WTC11 (cell line): ENCODE measurements at places on chromosomes 1 and 21. TPM values are rescaled to one million over a fixed set of nuclear protein-coding genes. Genes with fewer than 3 reads are reported as not detected.

DNA sequence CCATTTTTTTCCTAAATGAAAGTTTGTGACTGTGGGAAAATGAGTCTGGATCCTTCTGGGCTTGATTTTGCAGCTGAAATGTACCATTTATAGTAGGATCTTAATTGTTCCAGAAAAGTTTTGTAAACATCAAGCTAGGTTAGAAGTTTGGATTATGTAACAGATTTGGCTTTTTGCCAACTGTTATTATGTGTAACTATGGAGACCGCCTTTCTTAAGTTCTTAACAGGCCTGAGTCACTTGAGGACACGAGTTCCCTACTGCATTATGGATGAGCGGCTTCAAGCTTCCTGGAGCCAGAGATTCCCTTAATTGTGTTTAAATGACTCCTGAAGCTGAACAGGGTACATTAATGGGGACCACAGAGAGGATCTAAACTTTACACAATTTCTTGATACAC lies 22.2 kb downstream of the SLC25A33 start:
- no peak for DNase-seq

DNA sequence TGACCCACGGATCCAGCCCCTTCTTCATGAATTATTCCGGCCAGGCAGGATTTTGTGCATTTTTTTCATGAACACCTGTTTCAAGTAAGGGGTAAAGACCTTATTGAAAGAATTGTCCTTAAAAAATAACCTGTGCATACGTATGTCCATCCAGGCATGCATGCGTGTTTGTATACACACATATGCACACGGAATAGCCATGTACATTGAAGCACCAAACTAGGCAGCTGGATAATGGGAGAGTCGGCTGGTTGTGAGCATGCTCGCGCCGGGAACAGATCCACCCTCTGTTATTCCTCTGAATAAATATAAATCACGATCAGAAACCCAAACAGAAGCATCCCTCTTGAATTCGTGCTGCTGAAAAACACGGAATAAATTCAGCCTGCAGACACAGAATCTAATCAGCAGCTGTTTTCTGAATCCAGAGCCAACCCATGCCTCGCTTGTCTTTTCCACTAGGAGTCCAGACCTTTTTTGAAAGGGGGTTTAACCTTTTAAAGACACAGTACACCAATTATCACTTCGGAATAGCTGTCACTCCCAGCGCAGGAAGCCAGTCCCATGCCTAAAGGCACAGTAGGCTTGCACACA lies at the start of gene HIVEP3:
HIVEP3 (minus strand) TSS at position 473 of the 594 bp plus-strand sequence.
- no peak for DNase-seq

- DNase-seq, result no peak
Observed at GRCh38 chr1:7694600-7695496, 76.2 kb upstream of the VAMP3 start.

DNA sequence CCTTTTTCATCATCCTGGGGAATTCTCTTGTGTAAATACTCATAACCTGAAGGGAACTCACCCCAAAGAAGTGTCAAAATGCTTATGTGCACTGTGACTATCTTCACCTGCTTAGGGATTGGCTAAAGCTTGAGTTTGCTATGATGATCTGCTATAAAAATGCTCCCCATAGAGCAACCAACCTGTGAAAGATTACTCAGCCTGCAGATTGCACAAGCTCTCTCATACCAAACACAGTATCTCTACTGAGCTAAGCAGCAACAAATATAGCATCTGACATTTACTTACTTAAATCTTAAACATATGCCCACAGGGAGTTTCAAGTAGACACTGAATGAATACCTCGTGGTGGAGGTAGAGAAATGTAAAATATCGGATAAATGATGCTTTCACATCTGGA lies 725.8 kb downstream of the MRPL39 start:
- DNase-seq, result no peak

GRCh38 chr21:40179166-40179565 lies 311.9 kb downstream of the PCP4 start:
- DNase-seq, result no peak

DNA sequence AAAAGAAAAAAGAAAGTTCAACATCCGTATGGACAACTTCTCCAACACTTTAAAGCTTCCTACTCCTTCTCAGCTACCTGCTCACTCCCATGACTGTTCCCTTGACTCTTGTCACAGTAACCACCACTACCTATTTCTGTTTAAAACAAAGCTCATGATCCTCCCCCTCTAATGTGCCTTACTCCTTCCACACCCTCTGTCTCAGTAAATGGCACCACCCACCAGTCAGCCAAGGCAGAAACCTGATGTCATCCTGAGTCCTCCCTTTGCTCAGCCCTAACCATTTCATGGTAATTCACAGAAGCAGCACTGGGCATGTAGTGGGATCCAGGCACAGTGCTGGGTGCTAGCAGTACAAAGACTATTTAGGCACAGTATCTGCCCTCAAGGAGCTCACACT lies 63.0 kb upstream of the PPM1J start:
- DNase-seq, result no peak

GRCh38 chr1:22043198-22043769 lies 9.2 kb upstream of the CDC42 start:
- no peak for DNase-seq

- no peak for DNase-seq
Observed at GRCh38 chr1:183281039-183281438, 95.0 kb downstream of the LAMC2 start.

DNA sequence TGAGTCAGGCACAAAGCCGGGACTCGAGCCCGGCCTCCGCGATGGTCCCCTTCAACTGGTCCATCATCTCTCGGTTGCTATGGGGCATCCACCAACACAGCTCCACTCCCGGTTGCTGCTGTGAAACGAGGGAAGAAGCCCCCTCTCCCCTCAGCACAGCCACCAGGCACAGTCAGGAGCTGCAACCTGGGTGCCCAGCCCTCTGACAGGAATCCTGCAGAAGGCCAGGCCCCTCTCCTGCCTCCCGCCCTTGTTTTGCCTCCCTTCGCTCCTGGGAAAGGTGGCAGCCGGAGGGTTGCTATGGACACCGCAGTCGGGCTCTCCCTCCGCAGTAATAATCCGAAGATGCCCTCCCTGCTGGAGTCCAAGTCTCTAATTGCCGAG lies 8.9 kb upstream of the KCNN3 start:
- no peak for DNase-seq

DNA sequence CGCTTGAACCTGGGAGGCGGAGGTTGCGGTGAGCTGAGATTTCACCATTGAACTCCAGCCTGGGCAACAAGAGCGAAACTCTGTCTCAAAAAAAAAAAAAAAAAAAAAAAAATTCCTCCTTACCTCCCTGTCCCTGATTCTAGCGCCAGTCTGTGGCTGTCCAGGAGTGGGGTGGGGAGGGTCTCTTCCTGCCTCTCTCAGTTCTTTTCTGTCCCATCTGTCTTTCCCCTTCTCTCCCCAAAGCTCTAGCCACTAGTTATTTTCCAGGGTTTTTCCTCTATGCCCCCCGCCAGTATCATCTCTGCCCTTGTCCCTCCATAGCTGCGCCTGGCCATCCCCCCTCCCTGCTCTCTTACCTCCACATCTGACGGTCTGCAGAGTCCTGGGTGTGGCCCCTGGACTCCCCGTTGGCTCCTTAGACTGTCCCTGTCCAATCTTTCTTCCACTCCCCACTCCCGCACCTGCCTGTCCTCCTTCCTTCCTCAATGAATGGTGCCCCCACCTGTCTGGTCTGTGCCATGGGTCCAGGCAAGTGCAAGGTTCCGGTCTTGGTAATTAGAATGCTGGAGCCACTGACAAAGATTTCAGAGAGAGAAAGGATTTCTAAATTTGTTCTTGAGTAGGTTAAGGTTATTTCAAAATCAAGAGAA lies 1.6 kb upstream of the TMEM63A start:
- DNase-seq, result no peak

DNA sequence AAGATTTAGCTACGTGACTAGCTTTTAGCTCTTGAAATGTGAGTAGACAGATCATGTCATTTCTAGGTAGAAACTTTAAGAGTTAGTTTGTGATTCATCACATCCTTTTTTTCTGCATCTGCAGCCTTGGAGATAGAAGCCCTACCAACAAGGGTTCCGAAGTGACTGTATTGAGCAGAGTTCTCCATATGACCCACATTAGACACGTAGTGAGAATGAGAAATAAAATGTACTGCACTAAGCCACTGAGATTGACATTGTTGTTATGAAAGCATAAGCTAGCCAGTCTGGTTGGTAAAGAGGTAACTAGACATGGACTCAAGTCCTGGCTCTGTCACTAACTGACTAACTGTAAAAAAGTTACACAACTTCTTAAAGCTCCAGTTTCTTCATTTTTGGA lies 296.1 kb downstream of the PDE4B start:
- no peak for DNase-seq

DNA sequence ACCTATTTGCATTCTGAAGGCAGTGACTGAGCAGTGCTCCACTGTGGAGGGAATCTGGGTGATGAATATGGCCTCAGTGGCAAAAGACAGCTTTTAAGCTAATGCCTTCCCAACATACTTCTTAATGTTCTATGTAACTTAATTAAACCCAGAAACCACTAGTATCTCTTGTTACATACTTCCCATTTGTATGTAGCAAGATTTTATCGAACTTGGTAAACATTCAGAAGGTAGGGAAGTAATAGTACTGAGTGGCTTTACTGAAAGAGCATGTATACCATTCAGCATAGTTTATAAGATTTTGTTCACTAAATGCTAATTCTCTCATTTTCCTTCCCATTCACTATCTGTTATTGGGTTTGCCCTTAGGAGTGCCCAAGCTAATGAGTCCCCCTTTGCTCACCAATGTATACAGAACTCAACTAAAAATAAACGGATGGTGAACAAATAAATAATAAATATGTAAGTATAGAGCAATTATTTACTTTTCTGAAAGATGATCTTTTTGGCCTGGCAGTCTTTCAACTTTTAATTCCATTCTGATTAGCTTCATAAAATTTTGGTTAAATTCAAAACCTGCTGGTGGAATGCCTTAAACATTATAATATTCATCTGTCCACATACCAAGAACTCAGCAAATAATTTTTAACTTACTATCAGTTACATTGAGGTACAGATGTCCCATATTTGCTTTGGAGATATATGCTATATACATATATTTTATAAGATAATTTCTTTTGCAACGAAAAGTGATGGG lies 204.4 kb downstream of the APP start:
- no peak for DNase-seq

GRCh38 chr1:186975220-186975619 lies 146.5 kb downstream of the PLA2G4A start:
- DNase-seq, result no peak

DNA sequence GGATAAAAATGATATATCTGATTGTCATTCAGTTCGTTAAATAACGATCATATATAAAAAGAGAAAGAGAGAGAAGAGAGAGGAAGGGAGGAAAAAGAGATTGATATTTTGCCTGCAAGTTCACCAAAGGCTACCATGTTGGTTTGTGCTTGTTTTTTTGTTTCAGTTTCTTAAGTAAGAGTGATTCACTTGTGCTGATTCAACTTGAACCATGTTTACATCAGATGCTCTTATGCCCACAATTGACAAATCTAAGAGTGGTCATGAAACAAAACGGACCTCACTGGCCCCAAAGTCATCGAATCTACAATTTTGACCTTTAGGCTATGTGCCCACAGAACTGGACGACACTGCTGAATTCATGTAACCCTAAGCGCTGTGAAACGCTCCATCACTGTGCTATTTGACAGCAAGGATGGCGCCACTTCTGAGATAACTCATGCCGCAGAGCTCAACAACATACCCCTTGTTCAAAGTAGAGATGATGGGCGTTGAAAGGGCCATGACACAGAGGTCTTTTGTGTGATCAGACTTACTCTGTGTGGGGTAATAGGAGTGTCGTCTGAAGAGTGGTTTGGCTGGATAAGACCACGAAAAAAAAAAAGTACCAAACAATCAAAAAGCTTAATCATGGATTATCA lies 481.4 kb downstream of the SETD4 start:
- no peak for DNase-seq

DNA sequence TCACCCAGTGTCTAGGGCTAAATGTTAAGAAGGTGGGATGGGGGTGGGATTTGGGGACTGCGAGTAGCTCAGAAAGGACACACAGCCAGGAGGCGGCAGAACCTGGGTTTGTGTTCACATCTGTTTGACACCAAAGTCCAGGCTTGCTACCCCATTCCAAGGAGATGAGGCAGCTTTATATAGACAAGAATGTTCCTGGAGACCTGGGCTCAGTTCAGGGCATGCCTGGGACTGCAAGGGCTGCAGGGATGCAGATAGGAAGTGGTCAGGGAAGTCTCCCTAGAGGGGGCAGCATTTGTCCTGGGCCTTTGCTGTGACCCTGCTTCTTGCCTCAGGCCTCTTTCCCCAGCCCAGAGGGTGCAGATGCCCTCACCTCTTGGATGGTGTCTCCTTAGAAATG lies 16.3 kb downstream of the PADI3 start:
- peak; percentile 26 for DNase-seq

GRCh38 chr1:203382026-203382425 lies 31.1 kb upstream of the FMOD start:
- no peak for DNase-seq

GRCh38 chr1:247924868-247925267 lies at the start of gene OR2AJ1:
Gene OR2AJ1 (plus strand): TSS chr1:247924889. CDS start chr1:247933769, 8,880 bp downstream.
- no peak for DNase-seq

- DNase-seq, result no peak
Observed at GRCh38 chr21:30713766-30714165, 4.8 kb downstream of the KRTAP21-3 start.

- no peak for DNase-seq
Observed at GRCh38 chr1:237269938-237270337, 228.0 kb downstream of the RYR2 start.

- DNase-seq, result no peak
Observed at GRCh38 chr21:35644523-35644922, 415.8 kb downstream of the SETD4 start.

- no peak for DNase-seq
Observed at GRCh38 chr1:219236933-219237610, 63.4 kb downstream of the LYPLAL1 start.

- no peak for DNase-seq
Observed at GRCh38 chr1:184930232-184930631, 44.1 kb downstream of the NIBAN1 start.

DNA sequence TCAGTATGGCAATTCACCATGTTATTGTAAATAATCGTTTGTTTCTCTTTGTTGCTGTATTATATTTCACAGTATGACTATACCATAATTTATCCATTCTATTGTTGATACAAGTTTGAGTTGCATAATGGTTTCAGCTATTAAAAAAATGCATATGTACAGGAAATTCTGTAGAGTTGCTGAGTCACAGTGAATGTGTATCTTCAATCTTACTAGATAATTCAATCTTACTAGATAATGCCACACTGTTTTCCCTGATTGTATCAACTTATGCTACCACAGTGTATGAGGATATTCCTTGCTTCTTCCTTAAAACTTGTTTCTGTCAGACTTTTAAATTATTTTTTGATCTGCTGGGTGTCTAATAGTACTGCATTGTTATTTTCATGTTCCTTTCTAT lies 3.5 kb upstream of the COA6 start:
- no peak for DNase-seq

The CYP4A11 gene
- 0.11 to 0.53 TPM (median 0.23 TPM) in 3 replicates for total RNA-seq

The CAMSAP2 gene
- total RNA-seq, result 18.1 to 20.7 TPM (median 19.0 TPM) in 3 replicates

The AMY1A gene
- not detected in 3 replicates for total RNA-seq

The SLC45A3 gene
- 14.8 to 15.2 TPM (median 15.0 TPM) in 3 replicates for total RNA-seq

The EDN2 gene
- 0.33 to 0.39 TPM in 2 of 3 replicates, not detected in the other for total RNA-seq

The CFH gene
- total RNA-seq, result 0.17 to 0.44 TPM (median 0.34 TPM) in 3 replicates

The CD101 gene
- total RNA-seq, result 1.3 to 1.6 TPM (median 1.4 TPM) in 3 replicates

The LCE2A gene
- total RNA-seq, result not detected in 3 replicates

The MFSD2A gene
- total RNA-seq, result 11.5 to 14.0 TPM (median 12.9 TPM) in 3 replicates

The A3GALT2 gene
- not detected in 3 replicates for total RNA-seq

The MAGOH gene
- total RNA-seq, result 57.8 to 58.4 TPM (median 57.9 TPM) in 3 replicates

The KCNA3 gene
- total RNA-seq, result 1.1 to 1.2 TPM (median 1.2 TPM) in 3 replicates

The TTLL7 gene
- total RNA-seq, result 5.9 to 7.9 TPM (median 7.7 TPM) in 3 replicates

The INSRR gene
- 0.05 to 0.11 TPM in 2 of 3 replicates, not detected in the other for total RNA-seq

The DNAJB4 gene
- 23.4 to 26.5 TPM (median 26.0 TPM) in 3 replicates for total RNA-seq
